ENCODE measurements at places on chromosomes 7 and 10. TPM values are rescaled to one million over a fixed set of nuclear protein-coding genes. Genes with fewer than 3 reads are reported as not detected.

The TMEM236 gene
- not detected for total RNA-seq

The SLC39A12 gene
- not detected for total RNA-seq

The GRID2IP gene
- total RNA-seq, result 0.12 TPM

The THAP5 gene
- total RNA-seq, result 45.4 TPM

The HOXA5 gene
- total RNA-seq, result 10.4 TPM

The SPDYE18 gene
- not detected for total RNA-seq

DNA sequence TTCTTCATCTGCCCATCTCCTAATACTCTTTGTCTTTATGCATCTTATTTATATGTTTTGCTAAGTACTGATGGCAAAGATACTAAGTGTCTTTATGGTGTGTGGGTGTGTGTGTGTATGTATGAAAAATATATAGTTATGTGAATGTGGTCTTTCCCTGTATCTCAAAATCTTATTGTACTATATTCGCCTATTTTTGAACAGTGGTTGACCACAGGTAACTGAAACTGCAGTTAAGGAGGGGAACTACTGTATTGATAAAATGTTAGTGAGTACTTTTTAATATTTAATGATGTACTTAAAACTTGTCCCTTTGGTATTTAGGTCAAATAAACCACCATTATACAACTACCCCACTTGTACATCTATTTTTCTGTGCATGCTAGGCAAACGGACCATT, 85.9 kb downstream of the ADD3 start:
- H3K36me3 ChIP-seq, result no peaks in the 10 kb centered on the region
- H3K4me3 ChIP-seq, result no peak overlapping the region
- H3K27me3 ChIP-seq, result no peaks in the 10 kb centered on the region
- no peak overlapping the region for H3K27ac ChIP-seq
- DNase-seq, result no peak

- H3K36me3 ChIP-seq, result no peaks in the 10 kb centered on the region
- H3K27ac ChIP-seq, result no peak overlapping the region
- DNase-seq, result no peak
- no peaks in the 10 kb centered on the region for H3K27me3 ChIP-seq
These were observed 67.2 kb downstream of the CREB5 start for GRCh38 chr7:28479507-28479947.

- H3K27ac ChIP-seq, result no peak overlapping the region
- H3K36me3 ChIP-seq, result no peaks in the 10 kb centered on the region
- H3K4me1 ChIP-seq, result no peaks in the 10 kb centered on the region
- DNase-seq, result no peak
These were observed 128.2 kb downstream of the TAX1BP1 start for GRCh38 chr7:27868131-27868550.

DNA sequence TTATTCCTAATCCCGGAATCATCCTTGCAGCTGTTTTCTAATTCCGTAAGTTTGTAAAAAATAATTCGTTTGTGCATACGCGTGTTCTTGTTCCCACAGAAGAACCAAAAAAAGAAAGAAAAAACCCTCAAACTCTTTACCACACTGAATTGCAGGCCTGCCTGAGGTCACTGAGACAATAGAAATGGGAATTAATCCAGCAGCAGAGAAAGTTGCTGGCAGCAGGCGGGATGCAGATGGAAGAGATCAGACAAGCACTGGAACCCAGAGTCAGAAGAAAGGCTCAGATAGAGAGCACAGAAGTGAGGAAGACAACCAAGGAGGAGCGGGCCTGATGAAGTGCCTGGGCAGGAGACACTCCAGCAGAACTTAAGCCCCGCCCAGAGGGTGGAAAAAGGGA, 141.5 kb upstream of the VWC2 start:
- DNase-seq, result no peak
- no peaks in the 10 kb centered on the region for H3K36me3 ChIP-seq
- no peak overlapping the region for H3K27ac ChIP-seq
- H3K27me3 ChIP-seq, result no peaks in the 10 kb centered on the region
- no peaks in the 10 kb centered on the region for H3K4me1 ChIP-seq

- DNase-seq, result no peak
- H3K4me3 ChIP-seq, result no peak overlapping the region
- no peaks in the 10 kb centered on the region for H3K4me1 ChIP-seq
- H3K27ac ChIP-seq, result no peak overlapping the region
- no peaks in the 10 kb centered on the region for H3K27me3 ChIP-seq
These were observed 195.7 kb upstream of the CELF2 start for GRCh38 chr10:10821926-10822325.

- H3K27ac ChIP-seq, result no peak overlapping the region
- H3K27me3 ChIP-seq, result no peaks in the 10 kb centered on the region
- DNase-seq, result no peak
- peaks cover 10% of the 10 kb centered on the region for H3K4me1 ChIP-seq
These were observed 23.5 kb downstream of the CREB5 start for GRCh38 chr7:28435732-28436378.

DNA sequence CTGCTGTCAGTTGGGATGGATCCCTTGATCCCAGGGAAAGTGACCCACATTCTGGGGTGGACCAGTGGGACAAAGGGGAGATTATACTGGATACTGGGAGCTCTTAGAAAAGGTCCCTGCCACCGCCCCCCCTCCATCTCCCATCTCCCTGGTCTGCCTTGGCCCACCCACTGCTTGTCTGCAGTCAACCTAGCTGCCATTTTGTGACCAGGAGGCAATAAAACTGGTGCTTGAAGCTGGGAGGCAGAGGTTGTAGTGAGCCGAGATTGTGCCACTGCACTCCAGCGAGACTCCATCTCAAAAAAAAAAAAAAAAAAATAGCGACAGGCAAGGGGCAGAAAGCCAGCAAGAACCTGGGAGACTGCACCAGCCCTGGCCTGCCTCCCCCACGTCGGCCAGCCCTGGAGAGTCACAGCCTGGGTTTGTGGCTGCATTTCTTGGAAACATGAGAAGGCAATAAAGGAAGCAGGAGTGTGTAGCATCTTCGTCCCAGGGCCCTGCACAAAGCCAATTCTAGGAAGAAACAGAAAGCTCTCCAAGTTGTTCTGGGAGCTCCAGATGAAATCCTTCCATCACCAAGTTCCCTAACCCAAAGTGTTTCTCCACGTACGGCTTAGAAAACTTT, 4.7 kb upstream of the ARPC1B start:
- H3K27ac ChIP-seq, result no peak overlapping the region
- H3K27me3 ChIP-seq, result no peaks in the 10 kb centered on the region
- H3K4me1 ChIP-seq, result no peaks in the 10 kb centered on the region
- DNase-seq, result no peak

DNA sequence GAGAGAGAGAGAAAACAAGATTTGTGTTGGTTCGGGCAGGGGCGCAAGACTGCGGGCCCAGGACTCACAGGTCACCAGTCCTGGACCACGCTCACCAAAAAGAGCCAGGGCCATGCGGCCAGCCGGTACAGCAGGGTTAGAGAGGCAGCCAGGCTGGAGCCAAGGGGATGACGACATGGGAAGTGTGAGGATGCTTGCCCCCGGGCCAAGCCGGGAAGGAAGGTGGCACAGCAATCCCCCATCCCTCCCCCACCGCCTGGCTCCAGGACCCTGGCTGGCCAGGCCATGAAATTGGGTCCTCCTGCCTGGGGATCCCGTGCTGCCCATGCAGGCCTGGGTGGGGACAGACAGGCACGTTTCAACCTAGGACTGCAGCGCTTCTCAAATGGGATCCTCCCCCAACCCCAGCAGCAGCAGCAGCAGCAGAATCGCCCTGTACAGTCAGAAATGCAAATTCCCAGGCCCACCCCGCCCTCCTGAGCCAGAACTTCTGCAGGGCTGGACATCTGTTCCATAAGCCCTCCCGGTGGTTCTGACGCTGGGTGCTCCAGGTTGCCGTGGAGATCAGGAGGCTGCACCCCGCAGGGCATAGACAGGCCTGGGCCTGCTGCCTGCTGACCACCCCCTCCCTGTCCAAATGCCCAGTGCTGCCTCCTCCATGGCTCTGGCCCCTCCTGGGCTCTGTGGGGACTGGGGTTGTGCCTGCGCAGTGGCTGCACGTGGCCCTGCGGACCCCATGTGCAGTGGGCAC, 35.0 kb downstream of the YKT6 start:
- peaks cover 14% of the 10 kb centered on the region for H3K4me1 ChIP-seq
- peak; percentile 56 for DNase-seq
- peaks cover 40% of the 10 kb centered on the region for H3K27me3 ChIP-seq
- no peak overlapping the region for H3K27ac ChIP-seq
- no peak overlapping the region for H3K4me3 ChIP-seq
- H3K36me3 ChIP-seq, result no peaks in the 10 kb centered on the region

DNA sequence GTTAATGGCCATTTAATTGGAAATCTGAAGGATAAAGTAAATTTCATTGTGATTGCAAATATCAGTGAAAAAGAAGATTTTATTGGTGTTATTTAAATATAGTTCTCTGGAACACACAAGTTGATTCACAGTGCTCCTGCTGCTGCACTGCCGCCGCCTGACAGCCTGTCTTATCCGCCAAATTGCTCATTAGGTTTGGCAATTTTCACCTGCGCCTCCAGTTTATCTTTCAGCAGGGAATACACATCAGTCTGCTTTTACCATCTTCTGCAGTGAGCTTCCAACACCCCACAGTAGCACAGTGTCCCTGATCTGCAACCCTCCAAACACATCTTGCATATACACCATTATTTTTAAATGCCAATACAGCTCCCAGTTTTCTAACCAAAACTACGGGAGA, 308.3 kb downstream of the PARD3 start:
- H3K36me3 ChIP-seq, result 0 out of 2 replicates have a peak, but pooled peaks cover 5% of the 10 kb centered on the region
- no peaks in the 10 kb centered on the region for H3K4me1 ChIP-seq
- no peak overlapping the region for H3K27ac ChIP-seq
- H3K27me3 ChIP-seq, result no peaks in the 10 kb centered on the region

GRCh38 chr10:24683554-24683953, 40.1 kb downstream of the ARHGAP21 start:
- H3K4me1 ChIP-seq, result no peaks in the 10 kb centered on the region
- H3K36me3 ChIP-seq, result no peaks in the 10 kb centered on the region
- H3K4me3 ChIP-seq, result no peak overlapping the region
- H3K27me3 ChIP-seq, result no peaks in the 10 kb centered on the region
- no peak overlapping the region for H3K27ac ChIP-seq
- no peak for DNase-seq

- no peak overlapping the region for H3K27ac ChIP-seq
- no peak for DNase-seq
- H3K4me3 ChIP-seq, result no peak overlapping the region
- peaks cover 8% of the 10 kb centered on the region for H3K27me3 ChIP-seq
- no peaks in the 10 kb centered on the region for H3K4me1 ChIP-seq
These were observed 151.5 kb downstream of the DNAJB6 start for GRCh38 chr7:157488281-157488680.

DNA sequence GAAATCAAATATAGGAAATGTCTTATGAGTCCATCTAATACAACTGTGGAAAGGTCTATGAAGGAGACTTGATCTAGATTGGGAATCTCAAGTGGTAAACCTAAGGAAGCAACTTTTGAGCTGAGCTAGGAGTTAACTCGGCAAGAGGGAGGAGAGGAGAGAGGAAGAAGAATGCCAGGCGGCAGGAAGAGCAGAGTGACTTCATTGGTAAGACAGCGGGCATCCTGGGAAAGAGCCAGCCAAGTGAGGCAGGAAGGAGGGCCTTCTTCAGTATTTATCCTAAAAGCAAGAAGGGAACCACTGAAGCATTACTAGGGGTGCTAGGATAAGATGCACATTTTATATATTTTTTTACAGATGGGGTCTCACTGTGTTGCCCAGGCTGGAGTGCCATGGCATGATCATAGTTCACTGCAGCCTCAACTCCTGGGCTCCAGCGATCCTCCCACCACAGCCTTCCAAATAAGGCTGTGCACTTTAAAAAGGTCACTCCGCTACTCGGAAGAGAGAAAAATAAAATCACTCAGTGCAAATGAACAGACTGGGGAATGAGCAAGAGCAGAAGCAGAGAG, 2.0 kb downstream of the BCL7B start:
- no peak overlapping the region for H3K4me3 ChIP-seq
- H3K4me1 ChIP-seq, result 0 out of 2 replicates have a peak, but pooled peaks cover 3% of the 10 kb centered on the region
- no peaks in the 10 kb centered on the region for H3K27me3 ChIP-seq

DNA sequence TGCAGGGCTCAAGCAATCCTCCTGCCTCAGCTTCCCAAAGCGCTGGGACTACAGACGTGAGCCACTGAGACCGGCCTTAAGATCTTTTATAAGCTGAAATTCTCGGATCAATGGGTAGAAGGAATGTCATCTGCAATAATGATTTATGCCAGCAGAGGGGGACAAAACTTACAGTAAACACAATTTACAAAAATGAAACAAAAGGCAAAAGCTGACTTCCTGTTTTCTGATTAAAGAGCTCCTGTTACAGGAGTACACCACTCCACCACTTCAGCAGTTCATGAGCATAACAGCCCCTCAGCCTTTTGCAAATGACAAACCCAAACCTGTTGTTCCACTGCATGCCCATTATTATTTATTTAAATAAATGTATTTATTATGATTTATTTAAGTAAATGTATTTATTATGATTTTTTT, 88.5 kb upstream of the ATP6V0A4 start:
- peak; percentile 49 for DNase-seq
- H3K36me3 ChIP-seq, result 0 out of 2 replicates have a peak, but pooled peaks cover 4% of the 10 kb centered on the region
- H3K4me3 ChIP-seq, result no peak overlapping the region
- H3K4me1 ChIP-seq, result peaks cover 45% of the 10 kb centered on the region
- no peaks in the 10 kb centered on the region for H3K27me3 ChIP-seq

GRCh38 chr7:2009541-2010001, 223.2 kb downstream of the MAD1L1 start:
- no peaks in the 10 kb centered on the region for H3K36me3 ChIP-seq
- no peaks in the 10 kb centered on the region for H3K27me3 ChIP-seq
- no peaks in the 10 kb centered on the region for H3K4me1 ChIP-seq
- no peak overlapping the region for H3K27ac ChIP-seq

DNA sequence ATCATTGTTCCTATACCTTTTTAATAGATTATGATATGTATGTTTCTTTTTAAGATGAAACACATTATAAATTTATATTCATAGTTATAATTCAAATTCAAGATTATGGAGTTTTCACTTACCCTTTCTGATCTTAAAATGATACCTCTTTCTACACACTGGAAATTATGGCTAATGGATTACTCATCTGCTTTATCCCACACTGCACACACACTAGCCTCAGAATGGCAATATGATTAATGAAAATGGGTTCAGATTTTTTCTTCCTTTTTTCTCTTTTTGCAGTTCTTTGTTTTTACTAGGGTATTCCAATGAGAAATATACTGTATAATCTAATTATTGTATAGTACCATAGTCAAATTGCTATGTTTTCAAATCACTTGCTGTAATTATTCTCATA, 82.3 kb upstream of the FZD1 start:
- DNase-seq, result no peak
- H3K27me3 ChIP-seq, result no peaks in the 10 kb centered on the region
- H3K36me3 ChIP-seq, result peaks cover 5% of the 10 kb centered on the region
- H3K4me3 ChIP-seq, result no peak overlapping the region
- no peak overlapping the region for H3K27ac ChIP-seq
- H3K4me1 ChIP-seq, result peaks cover 3% of the 10 kb centered on the region
